Posterior vena cava (tissue), 2 donors: ENCODE measurements at places on chromosomes 12 and 14.

DNA sequence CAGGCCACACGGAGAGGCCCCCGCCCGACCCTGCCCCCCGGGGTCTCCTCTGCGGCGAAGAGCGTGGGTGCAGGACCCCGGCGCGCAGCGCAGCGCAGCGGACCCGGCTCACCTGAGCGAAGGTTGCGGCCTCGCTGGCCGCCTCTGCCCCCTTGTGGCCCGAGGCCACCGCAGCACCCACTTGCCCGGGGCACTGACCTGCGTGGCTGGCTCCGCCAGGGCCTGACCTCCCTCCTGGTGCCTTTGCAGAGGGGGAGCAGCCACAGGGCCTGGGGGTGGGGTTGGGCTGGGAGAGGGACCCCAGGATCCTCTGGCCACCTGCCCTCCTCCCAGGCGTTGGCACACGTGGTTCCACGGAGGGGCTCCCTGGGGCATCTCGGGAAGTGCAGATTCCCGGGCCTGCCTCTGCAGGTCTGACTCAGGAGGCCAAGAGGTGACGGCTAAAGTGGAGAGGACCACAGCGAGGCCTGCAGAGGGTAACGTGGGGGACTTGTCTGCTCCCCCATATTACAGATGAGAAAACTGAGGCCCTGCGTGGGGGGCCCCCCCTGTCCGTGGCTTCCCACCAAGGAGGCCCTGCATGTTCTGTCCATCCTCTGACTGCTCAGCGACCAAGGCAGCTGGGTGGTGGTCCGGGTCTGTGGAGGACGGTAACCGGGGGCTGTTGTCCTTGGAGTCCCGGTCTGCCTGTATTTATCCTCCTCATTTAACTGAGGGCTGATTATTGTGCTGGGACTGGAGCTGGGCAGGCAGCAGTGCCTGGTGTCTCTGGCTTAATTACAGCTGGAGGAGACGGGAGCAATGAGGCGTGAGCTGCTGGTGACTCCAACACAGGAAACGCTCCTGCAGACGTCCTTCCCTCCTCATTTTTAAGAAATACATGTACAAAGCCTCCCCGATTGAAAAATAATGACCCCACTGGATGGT lies 67.9 kb upstream of the BEGAIN start:
- no peak for DNase-seq

GRCh38 chr14:101538878-101539277 lies 22.4 kb upstream of the DIO3 start:
- no peak for DNase-seq

GRCh38 chr12:23350808-23351207 lies 598.7 kb downstream of the SOX5 start:
- DNase-seq, result no peak

DNA sequence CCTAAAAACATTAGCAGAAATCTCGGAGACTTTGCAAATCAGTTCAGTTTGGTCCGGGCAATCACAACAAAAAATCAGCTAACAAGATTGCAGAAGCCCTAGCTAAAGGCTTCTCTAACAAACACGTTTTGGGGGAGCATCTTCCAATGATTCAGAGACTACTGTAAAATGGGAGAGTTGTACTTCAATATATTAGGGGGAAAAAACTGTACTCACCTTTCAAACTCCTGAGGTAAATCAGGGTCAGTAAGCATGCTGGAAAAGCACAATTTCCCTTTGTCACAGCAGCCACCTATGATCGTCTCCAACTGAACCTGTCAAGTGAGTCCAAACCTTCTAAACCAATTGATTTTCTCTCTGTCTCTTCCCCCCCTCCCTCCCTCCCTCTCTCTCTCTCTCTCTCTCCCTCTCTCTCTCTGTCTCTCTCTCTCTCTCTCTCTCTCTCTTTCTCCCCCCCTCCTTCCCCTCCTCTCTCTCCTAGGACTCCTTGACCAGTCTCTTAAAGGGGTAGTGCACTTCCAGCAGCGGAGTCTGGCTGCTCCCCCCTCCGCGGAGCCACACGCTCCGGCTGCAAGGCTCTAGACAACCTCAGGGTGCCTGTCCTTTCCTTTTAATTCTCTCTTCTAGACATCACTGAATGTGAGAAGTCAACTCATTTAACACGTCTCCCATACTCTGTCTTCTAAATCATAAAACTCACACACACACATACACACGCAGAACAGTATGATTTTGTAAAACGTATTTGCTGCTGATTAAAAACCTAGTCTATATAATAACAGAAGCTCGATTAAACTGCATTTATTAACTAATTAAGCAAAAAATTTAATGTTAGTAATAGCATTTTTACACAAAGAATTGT lies at the start of gene SOX5:
Gene SOX5, minus strand, starts transcription at position 323 of the 862 bp plus-strand sequence. Its CDS starts 69 bp downstream, at position 254.
- no peak for DNase-seq

GRCh38 chr12:117394491-117394890 lies 33.1 kb upstream of the NOS1 start:
- no peak for DNase-seq

DNA sequence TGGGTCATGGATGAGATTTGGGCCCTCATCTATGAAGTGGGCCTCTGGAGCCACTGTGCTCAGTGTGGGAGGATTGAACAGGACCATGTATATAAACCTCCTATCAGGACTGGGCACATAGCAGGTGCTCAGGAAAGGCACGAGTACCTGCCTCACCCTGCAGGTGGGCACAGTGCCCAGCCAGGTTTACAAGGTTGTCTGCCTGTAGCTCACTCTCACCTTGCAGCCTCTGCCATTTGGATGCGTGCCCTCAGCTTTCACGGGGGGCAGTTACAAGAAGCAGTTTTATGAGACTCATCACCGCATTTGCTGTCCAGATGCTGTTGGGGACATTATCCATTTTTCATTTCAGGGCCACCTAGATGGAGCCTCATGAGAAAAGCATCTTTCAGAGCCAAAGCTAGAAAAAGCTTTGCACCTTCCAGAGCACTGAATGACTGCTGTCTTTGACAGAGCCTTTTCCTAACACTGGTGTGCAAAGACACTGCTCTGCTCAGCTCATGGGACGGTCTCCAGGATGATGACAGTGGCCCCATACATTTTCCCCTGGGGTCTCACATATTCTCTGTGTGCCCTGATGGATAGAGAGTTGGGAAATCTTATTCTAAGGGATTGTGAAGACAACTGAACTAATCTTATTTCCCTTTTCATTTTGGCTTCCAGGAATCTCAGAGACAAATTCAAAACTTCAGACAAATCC lies 327.5 kb upstream of the RTL1 start:
- peak; percentile 58 for DNase-seq

- no peak for DNase-seq
Measured at GRCh38 chr12:30900351-30900750, 26.2 kb upstream of the TSPAN11 start.

DNA sequence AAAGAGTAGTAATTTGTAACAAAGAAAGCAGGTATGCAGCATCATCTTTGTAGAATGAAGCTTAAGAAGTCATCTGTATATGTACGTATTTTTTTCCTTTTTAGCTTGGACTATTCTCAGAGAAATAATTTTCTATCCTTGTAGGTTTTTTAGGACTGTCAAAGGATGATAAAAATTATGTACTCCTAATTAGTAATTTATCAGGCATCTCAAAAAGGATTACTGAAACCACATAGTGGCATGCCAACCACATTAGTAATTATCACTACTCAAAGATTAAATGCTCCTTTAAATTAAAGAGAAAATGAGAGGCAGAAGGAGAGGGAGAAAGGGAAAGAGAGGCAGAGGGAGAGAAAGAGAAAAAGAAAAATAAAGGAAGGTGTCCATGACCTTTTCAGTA lies 17.3 kb downstream of the TTC8 start:
- no peak for DNase-seq

DNA sequence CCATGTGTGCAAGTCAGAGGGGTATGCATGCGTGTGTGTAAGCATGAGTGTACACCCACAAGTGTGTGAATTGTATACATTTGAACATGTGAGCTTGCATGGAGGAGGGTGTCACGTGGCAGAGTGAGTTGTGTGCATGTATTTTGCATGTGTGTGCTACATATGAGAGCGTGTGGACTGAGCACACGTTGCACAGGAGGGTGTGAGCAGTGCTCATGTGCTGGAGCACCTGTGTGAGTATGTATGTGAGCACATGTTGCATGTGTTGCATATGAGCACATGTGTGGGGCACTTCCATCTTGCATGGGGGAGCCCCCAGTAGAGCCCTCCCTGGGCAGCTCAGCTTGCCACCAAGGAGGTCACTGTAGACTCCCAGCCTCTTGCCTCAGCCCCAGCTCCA lies 180.2 kb upstream of the MYL2 start:
- DNase-seq, result no peak

DNA sequence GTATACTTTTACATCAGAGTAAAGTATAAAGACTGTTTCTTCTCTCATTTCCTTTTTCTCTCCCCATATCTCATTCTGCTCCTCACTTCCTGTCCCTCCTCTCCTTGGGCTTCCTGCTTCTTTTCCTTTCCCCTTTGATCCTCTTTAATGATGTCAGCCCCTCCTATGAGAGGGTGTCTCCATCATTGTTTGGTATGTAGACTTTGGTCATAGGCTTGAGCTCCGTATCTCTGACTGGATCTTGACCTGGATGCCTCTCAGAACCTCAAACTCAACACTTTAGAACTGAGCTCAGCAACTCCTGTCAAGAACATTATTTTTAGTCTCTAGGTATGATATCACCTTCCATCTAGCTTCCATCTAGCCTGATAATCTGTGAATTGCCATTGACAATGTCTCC lies 50.3 kb downstream of the AKAP6 start:
- no peak for DNase-seq

DNA sequence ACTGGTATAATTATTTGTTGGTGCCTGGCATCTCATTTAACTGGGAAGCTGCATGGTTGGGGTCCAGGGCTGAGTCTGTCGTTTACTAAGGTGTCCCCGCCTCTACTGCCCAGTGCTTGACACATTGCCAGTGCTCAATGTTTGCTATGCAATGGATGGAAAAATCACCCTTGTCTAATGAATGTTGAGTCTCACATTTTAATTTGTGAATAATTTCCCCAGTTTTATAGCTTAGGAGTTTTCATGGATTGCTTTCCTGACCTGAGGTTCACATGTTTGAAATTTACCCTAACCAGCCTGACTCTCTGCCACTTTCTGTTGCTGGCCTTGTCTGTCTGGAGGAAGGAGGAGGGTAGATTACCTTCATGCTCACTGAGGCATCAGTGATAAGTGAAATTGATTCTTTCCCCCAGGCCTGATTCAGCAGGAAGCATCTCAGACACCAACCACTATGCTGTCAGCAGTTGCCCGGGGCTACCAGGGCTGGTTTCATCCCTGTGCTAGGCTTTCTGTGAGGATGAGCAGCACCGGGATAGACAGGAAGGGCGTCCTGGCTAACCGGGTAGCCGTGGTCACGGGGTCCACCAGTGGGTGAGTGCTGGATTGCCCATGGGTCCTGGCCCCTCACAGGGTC lies 2.4 kb downstream of the DHRS2 start:
- no peak for DNase-seq

GRCh38 chr12:117047810-117048584 lies 51.2 kb downstream of the TESC start:
- no peak for DNase-seq

GRCh38 chr14:35480119-35480769 lies 53.7 kb upstream of the INSM2 start:
- no peak for DNase-seq

- DNase-seq, result no peak
Measured at GRCh38 chr12:16515666-16516065, 90.3 kb downstream of the LMO3 start.

- no peak for DNase-seq
Measured at GRCh38 chr12:110913119-110914056, 7.0 kb downstream of the MYL2 start.

- DNase-seq, result no peak
Measured at GRCh38 chr12:102535306-102535705, 54.9 kb upstream of the IGF1 start.

GRCh38 chr14:50733494-50733893 lies 65.4 kb upstream of the SAV1 start:
- no peak for DNase-seq

GRCh38 chr14:20730891-20731290 lies 14.8 kb upstream of the EDDM3A start:
- DNase-seq, result no peak

DNA sequence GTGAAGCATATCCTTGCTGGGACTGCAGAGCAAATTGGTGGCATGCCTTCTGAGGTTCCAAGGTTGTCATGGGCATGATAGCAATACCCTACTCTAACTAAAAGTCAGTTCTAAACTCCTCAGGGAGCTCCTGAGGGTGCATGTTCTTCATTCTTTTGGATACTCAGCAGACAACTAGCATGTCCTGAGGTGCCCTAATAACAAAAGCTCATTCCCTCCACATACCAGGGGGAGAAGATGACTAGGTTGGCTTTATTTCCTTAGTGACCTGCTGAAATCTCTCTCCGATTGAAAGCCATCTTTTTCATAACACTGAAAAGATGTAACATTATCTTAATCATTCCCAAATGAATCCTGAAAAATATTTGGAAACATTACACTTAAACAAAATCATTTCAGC lies 188.7 kb upstream of the IGF1 start:
- DNase-seq, result no peak

GRCh38 chr12:51293696-51294095 lies 23.5 kb upstream of the SMAGP start:
- DNase-seq, result no peak

- DNase-seq, result no peak
Measured at GRCh38 chr12:127930122-127930521, 336.8 kb upstream of the TMEM132C start.

DNA sequence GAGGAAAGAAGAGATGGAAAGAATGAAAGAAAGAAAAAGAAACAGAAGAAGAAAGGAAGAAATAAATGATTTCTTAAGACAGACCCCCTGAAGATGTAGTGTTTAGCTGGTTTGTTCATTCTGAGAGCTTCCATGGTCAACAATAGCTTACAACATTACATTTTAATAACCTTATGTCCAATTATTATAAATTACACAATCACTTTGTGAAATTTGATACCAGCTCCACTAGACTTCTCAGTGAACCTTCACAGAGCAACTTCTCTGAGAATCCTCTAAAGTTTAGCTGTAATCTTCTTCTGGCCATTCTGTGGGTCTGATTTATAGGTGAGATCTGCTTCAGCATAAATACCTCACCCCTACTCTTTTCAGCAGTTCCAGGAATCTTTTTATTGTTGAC lies 27.9 kb downstream of the SIX1 start:
- DNase-seq, result no peak

DNA sequence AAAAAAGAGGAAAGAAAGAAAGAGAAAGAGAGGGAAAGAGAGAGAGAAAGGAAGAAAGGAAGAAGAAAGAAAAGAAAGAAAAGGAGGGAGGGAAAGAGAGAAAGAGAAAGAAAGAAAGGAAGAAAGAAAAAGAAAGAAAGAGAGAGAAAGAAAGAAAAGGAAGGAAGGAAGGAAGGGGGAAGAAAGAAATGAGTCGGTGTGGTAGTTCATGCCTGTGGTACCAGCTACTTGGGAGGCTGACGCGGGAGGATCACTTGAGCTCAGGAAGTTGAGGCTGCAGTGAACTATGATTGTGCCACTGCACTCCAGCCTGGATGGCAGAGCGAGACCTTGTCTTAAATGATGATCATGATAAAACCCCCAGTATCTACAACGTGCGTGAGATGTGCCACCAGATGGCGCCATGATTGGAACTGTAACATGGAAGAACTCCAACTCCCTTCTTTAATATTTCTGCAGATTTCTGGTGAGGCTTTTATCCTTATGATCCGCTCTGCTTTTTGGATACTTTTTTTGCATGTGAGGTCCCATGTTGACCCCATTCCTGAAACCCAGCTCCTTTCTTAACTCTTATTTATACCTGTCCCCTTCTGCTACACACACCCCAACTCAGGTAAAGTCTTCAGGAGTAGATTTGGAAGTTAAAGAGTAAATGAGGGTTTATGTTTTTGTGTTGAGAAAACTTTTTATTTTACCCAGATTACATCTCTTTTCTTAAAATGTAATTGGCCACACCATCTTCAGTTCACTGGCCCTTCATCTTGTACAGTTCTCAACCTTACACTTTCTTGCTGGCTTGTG lies 25.6 kb downstream of the RNASE10 start:
- peak; percentile 91 for DNase-seq

GRCh38 chr12:109309381-109310246 lies 530 bp upstream of the FOXN4 start:
- DNase-seq, result no peak
